ENCODE measurements at places on chromosomes 6 and 20.
A peak's percentile ranks its signal among the peaks of the same experiment; 100 is the strongest.

DNA sequence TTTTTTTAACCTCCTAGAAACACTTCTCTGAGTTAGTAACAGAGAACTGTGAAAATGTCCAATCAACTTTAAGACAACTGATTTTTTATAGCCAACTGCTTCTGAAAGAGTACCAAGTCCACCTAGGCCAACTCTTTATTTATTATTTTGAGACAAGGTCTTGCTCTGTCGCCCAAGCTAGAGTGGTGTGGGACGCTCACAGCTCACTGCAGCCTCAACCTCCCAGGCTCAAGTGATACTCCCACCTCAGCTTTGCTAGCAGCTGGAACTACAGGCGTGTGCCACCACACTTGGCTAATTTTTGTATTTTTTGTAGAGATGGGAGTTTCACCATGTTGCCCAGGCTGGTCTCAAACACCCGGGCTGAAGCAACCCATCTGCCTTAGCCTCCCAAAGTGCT lies 331.6 kb downstream of the RNGTT start:
- no peak for DNase-seq

GRCh38 chr20:21033817-21034216 lies 72.3 kb downstream of the LINC00237 start:
- peak; percentile 6 for DNase-seq

- no peak for DNase-seq
Observed at GRCh38 chr6:4030669-4031068, 48.3 kb downstream of the FAM217A start.

DNA sequence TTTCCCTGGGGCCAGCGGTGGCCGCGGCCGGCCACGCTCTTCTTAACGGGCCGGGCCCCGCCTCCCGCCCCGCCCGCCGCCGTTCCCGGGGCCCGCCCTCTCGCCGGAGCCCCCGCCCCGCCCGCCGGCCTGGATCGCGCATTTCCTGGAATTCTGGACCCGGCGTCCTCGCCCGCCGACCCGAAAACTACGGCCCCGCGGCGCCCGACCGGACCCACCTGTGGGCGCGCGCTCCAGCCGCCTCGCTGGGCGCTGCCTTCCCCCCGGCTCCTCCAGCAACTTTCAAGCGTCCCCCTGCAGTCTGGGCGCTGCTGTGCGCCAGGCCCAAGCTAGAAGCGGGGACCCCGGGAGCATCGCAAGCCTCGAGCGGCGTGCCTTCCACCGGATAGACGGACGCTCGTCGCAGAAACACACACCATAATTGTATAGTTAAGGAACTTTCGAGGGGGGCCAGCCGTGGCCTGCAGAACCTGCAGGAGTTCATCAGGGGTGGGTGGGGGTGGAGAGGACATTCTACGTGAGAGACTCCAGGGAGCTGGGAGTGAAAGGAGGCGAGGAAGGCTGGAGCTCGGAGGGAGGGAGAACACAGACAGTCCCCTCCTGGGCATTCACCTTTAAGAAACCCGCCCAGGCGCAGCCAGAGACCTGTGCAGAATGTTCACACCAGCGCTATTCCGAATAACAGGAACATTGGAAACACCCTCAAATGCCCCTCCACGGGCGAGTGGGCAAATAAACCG lies at the start of gene ADA:
TSS of gene ADA (minus strand) at position 16 of the 740 bp plus-strand sequence. CDS start 92 bp downstream, outside the sequence.
- peak; percentile 76 for DNase-seq

- DNase-seq, result no peak
Observed at GRCh38 chr6:137849181-137849980, 17.7 kb upstream of the TNFAIP3 start.

- peak; percentile 96 for DNase-seq
Observed at GRCh38 chr20:44909872-44910689, at the start of gene PABPC1L. Gene PABPC1L, plus strand, starts transcription at chr20:44910060. Its CDS starts 84 bp downstream, at chr20:44910144.

DNA sequence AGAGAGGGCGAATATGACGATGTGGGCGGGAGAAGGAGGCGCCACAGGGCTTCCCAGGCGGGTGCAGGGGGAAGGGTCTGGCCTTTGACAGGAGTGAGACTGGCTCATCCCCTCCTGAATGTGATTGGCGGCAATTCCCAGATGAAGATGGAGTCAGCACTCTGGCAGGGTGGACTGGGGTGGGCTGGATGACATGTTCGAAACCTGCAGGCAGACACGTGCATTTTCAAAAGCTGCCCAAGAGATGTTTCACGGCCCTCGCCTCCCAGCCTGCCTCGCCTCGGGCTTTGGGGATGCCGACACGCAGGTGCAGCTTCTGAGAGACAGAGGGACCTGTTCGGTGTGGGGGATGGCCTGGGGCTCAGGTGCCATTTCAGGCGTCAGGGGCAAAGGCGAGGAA lies 66.8 kb upstream of the AFDN start:
- DNase-seq, result no peak

GRCh38 chr20:62796699-62797491 lies 622 bp downstream of the MRGBP start:
- peak; percentile 87 for DNase-seq

DNA sequence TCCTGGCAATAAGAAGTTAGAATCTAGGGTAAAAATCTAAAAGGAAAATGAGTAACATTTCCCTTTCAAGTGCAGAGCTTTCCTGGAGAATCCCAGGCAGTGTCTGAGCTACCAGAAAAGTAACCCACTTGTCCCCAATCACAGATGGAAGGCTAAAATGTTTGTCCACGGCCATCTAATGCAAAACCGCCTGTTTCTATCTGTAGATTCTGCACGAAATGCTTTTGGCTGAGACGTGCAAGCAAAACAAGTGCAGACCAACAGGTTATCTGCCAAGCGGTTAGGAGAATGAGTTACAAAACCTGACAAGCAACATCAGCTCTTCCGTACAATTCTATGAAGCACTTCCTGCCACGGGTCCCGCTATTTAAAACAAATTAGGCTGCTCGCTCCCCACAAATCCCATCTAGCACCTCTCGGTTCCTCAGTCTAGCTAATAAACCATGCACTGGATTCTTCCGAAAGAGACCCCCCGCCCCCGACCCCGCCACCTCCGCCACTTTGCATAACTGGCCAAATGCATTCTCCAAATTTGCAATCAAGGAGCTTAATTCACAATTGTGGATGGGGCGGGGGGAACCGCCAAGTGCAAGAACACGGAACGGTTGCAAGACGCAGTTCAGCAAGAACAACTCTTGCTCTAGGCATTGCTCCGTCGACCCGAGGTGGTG lies 1.4 kb downstream of the ELOVL5 start:
- no peak for DNase-seq

- DNase-seq, result no peak
Observed at GRCh38 chr6:146253691-146254090, 224.8 kb downstream of the GRM1 start.

- no peak for DNase-seq
Observed at GRCh38 chr6:16519265-16520242, 241.7 kb downstream of the ATXN1 start.

- no peak for DNase-seq
Observed at GRCh38 chr20:59812286-59813125, 120.9 kb downstream of the SYCP2 start.

GRCh38 chr20:63364801-63365585 lies 3.8 kb upstream of the CHRNA4 start:
- no peak for DNase-seq

GRCh38 chr6:167779129-167779992 lies 47.4 kb upstream of the AFDN start:
- DNase-seq, result no peak

GRCh38 chr6:46734867-46735719 lies at the start of gene PLA2G7:
Gene PLA2G7, minus strand, starts transcription at chr6:46735375. Its CDS starts 12,484 bp downstream, at chr6:46722891.
- no peak for DNase-seq

DNA sequence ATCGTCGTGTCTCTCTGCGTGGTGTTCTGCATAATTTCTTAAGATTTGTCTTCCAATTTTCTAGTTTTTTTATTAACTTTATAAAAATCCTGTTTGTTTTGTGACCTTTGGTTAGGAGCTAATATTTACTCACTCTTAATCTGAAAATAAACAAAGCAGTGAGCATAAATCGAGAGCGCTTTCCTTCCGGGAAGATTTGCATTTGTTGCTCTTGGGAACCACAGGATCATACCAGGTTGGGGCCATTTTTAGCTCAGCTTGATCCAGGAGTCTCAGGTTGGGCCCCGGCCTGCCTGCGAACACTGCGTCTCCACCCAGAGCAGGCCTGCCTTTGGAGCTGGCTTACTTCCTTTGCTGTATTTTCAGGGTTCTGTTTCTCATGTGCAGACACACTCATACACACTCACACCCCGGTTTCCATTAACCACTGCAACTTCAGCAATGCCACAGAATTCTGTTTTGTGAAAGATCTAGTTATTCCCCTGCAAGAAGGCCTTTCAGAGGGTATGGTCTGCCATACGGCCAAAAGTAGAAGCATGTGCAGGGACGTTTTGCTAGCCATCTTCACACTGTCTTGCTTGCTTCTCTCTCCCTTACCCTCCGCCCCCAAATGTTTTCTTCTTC lies 17.3 kb downstream of the BPHL start:
- no peak for DNase-seq

GRCh38 chr6:125191916-125192609 lies 38.5 kb downstream of the TPD52L1 start:
- peak; percentile 73 for DNase-seq

- peak; percentile 54 for DNase-seq
Observed at GRCh38 chr6:25717866-25718740, 36.4 kb upstream of the SLC17A4 start.

- DNase-seq, result peak; percentile 85
Observed at GRCh38 chr6:14799928-14800327, 445.9 kb upstream of the JARID2 start.

- no peak for DNase-seq
Observed at GRCh38 chr6:106397431-106397830, 36.9 kb downstream of the CRYBG1 start.

- no peak for DNase-seq
Observed at GRCh38 chr6:80366051-80366450, 259.6 kb downstream of the BCKDHB start.

- DNase-seq, result no peak
Observed at GRCh38 chr6:158503846-158504245, 56.0 kb upstream of the TMEM181 start.

DNA sequence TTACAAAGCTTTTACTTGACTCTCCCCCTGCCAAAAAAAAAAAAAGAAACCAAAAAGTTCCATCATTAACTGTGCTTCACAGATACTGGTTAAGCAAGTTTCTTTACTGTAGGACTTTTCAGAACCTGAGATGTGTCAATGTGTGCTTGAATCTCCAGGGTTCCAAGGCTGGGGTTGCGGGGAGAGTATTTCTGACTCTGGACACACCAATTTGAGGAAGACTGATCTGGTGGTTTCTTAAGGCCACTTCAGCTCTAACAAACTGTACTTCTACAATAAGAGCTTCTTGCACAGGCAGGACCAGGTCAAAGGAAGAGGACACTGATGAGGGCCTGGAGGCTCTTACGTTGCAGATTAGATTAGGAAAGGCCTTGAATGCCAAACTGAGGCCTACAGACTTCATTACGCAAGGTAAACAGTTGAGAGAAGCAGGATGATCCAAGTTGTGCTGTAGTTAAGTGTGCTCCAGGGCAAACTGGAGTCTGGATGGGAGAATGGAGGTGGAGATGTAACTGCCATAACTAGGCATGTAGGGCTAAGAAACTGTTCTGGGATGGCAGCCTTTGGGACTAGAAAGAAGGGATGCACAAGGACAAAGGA lies 24.4 kb downstream of the COMMD7 start:
- no peak for DNase-seq

DNA sequence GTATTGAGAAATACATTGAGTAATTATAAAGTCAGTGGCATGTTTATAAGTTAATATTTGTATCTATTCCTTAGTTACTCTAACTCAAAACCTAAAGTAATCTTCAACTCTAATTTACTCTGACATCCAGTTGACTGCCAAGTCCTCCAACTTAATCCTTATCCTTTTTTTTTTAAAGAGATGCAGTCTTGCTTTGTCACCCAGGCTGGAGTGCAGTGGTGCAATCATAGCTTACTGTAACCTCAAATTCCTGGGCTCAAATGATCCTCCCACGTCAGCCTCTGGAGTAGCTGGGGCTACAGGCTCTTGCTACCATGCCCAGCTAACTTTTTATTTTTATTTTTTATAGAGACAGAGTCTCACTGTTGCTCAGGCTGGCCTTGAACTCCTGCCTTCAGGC lies 24.4 kb downstream of the PTPN1 start:
- no peak for DNase-seq

- DNase-seq, result no peak
Observed at GRCh38 chr20:50727792-50728485, 3.4 kb upstream of the PARD6B start.

- no peak for DNase-seq
Observed at GRCh38 chr6:161546632-161547031, 272.8 kb upstream of the AGPAT4 start.

DNA sequence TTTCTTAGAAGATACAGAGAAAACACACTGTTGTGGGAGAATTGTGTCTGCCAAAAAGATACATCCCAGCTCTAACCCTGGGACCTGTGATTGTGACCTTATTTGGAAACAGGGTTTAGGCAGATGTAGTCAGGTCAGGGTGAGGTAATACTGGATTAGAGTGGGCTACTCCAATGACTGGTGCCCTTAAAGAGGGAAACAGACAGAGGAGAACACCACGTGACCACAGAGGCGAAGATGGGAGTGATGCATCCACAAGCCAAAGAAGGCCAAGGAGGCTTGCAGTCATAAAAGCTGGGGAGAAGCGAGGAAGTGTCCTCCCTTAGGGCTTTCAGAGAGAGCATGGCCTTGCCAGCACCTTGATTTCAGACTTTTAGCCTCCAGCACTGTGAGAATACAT lies 35.6 kb downstream of the SLC52A3 start:
- no peak for DNase-seq

GRCh38 chr20:32610472-32611218 lies 25.5 kb upstream of the NOL4L start:
- no peak for DNase-seq

- no peak for DNase-seq
Observed at GRCh38 chr6:116335612-116336215, 35.0 kb upstream of the DSE start.

Measured in K562 (cell line).